ENCODE measurements at places on chromosomes 11 and 22.

DNA sequence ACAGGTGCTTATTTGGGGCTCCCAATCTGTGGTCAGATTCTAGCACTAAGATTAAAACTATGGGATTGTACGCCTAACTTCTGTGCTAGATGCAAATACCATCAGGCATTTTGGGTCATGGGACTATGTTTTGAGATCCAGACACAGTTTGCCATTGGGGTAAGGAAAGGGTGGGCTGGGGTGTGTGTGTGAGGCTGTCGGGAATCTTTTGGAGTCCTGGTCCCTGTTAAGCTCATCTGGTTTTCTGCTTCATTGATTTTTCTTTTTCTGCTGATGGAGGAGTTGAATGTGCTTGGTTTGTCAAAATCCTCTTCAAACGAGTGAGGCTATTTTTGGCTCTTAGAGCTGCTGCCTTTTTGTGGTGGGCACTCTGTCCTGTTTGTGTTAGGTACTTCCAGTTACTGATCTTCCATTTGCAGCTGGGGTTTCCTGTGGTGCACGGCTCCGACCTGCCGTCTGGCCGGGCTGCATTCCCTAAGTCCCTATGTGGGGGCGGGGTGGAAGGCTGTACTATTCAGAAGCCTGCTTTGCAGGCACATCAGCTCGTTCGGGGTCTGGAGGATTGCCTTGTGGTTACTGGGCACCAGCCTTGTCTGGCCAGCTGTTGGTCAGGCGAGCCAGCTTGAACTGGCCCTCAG is 2.9 kb downstream of the BCR start:
- no peak for DNase-seq

- no peak for DNase-seq
These were observed 27.4 kb downstream of the APOL1 start for GRCh38 chr22:36280379-36280778.

DNA sequence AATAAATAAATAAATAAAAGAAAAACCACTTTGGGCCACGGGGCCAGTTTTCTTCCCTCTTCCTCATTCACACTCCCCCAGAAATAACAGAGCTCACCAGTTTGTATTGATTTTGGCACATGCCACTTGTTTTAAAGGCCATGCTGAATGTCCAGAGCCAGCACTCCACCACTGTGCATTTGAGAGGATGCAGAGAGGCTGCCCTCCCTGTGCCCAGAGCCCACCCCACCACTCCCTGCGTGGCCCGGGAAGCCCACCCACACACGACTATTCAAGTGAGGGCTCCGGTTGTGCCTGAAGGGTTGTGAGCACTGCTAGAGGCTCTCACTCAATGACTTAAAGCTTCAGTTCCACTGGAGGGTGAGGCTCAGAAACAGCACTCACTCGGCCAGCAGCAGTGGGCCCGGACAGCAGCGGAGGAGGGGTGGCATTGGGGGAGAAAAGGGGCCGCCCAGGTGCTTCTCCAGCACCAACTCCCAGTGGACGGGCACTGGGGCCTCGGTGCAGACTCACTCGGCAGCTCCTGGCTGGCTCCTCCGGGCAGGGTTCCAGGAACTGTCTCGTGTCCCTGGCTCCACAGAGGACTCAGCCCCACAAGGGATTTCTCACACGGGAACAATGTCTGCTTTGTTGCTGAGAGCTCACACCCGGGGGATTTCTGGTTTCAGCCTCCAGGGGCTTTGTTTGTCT is 112.7 kb downstream of the SHANK2 start:
- DNase-seq = no peak

DNA sequence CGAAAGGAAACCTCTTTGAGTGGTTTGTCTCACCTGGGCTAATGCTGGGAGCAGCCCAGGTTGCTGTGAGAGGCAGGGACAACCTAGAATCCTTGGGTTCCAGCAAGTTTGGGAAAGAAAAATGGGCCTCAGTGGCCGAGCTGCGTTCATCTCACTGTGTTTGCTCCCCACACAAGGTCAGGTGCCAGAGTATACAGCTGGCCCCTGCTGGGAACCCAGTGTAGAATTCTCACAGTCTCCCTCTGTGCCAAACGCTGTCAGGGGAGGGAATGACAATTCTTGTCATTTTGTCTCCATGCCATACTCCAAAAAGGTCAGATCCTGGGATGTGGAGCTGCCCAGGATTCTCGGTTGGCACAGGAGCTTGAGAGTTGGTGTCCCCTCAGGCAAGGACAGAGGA is 4.3 kb downstream of the DGKZ start:
- no peak for DNase-seq

- DNase-seq = no peak
These were observed 124.6 kb downstream of the NXPE2 start for GRCh38 chr11:114802878-114803277.

DNA sequence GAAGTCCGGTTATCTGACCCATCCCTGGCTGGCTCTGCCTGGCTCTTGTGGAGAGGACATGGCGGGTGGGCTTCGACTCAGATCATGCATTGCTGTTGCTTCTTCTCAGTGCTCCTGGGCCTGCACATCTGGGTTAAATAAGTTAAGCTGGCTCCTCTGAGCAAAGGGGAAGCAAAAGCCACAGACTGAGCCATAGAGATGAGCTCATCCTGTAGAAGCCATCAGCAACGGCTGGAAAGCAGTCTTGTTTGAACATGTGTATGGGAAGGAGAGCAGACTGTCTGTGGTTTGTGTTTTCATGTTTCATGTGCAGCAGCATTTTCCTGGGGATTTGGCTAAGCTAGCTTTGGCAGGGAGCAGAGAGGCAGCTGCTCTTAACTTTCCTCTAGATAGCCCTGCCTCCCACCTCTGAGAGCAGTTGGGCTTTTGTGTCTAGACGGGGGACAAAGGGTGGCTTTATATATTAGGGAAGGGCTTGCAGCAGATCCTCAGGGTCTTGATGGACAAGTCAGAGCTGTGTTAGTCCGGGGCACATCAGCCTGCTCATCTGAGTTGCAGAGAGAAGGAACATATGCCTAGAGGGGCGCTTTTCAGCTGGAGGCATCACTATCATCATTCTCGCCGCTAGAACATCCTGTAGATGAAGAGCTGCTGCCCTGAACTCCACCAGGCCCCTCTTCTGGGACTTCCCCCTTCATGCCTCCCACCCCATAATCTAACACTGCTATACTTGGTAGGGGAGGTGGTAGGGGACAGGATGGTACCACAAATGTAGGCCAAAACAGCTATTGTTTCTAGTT is 14.9 kb downstream of the DCPS start:
- DNase-seq = no peak

DNA sequence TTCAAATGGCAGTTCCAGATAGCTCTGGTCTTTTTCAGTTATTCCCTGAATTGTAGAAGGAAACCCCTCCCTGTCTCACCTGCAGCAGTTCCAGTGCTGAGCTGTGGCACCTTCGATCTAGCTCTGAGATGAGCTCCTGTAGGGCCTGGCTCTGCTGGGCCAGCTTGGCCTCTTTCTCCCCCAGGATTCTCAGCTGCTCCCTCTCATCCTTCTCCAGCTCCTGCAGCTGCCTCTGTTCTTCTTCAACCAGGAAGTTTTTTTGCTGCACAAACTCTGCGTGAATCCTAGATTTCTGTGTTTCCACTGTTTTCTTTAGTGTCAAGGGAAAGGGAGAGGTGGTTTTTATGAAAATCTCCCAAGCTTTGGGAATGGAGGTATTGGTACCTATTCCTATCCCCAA is 5.3 kb downstream of the TRIM21 start:
- DNase-seq = no peak

DNA sequence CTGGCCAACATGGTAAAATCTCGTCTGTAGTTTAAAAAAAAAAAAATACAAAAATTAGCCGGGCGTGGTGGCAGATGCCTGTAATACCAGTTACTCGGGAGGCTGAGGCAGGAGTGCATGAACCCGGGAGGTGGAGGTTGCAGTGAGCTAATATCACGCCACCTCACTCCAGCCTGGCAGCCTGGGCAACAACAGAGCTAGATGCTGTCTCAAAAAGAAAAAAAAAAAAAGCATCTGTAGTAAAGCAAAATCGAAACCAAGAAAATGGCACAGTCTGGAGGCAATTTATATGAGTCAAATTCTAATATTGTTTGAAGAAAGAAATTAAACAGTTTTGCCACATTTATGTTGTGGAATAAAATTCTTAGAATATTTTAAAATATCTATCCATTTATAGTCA is 365.0 kb upstream of the CHORDC1 start:
- DNase-seq = no peak

DNA sequence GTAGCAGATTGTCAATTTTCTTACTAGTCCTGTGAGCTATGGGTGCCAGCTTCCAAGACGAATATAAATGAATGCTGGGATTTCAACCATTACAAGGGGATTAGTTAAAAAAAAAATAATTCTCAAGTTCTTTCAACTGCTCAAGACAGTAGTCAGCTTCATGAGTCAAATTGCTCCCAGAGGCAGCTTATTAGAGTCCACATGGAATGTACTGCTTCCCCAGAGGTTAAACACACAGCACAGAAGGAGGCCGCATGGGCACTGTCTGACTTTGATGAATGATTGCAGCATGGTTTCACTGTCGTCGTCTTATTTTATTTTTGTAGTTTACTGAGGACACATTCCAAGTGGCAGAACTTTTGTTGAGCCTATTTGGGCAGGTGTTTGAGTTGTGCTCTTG is 563.2 kb downstream of the TMEM135 start:
- DNase-seq = no peak

DNA sequence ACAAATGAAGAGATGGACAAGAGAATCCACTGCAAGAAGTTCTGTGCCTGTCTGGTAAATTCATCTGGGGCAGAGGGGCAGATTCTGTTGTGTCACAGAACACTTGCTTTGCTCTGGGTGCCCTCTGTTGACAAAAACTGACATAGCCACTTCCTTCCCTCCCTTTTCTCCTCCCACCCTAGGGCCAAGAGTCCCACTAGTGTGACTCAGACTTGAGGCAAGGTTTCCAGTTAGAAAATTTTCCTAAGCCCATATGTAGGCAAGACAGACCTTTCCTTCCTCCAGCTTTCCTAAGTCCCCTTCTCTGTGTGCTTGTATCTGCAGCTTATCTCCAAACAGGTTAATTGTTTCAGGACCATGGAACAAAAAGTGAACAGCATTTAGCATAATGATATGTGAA is 106.8 kb downstream of the RBFOX2 start:
- peak; percentile 39 for DNase-seq

GRCh38 chr11:43708776-43709175 is 28.2 kb downstream of the HSD17B12 start:
- no peak for DNase-seq

DNA sequence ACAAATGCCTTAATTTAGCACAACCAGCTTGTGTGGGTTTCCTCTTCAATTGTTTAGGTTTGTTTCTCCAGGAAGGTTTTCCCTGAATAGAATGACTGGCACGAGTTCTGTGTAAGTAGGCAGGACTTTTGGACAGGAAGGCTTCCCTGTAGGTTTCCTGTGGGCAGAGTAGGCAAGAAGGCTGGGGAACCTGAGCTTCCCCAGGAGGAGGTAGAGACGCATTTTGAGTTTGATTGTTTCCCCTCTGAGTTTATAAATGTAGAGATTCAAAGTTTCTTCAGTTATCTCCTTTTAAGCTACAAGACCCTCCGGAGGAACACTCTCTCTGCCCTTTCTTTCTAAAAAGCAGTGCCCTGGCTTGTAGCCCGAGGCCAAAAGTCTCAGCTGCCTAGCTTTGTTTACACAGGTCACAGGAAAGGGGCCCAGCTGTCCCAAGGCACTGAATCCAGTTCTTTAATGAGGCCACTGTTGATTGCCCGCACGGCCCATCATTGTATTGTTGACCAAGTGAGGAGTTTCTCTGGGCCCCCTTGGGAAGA is 66.6 kb upstream of the RDX start:
- DNase-seq = no peak

GRCh38 chr22:44098021-44098739 is 74.1 kb downstream of the PARVB start:
- DNase-seq = no peak

DNA sequence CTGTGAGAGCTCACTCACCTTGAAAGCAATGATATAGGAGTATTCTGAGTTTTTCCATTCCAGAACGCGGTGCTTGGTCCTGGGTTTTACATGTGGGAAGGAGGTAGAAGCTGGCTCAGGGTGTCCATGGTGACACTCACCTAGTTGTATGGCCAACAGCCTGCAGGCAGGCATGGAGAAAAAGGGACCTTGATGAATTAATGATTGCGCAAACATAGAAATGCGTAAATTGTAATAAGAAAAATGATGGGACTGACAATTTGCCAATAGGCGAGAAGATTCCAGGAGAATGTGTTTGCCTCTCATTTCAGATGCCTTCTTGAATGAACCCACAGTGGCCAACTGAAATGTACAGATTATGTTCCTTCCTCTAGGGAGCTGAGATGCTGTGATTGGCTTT is 53.4 kb upstream of the MYO18B start:
- DNase-seq = no peak

DNA sequence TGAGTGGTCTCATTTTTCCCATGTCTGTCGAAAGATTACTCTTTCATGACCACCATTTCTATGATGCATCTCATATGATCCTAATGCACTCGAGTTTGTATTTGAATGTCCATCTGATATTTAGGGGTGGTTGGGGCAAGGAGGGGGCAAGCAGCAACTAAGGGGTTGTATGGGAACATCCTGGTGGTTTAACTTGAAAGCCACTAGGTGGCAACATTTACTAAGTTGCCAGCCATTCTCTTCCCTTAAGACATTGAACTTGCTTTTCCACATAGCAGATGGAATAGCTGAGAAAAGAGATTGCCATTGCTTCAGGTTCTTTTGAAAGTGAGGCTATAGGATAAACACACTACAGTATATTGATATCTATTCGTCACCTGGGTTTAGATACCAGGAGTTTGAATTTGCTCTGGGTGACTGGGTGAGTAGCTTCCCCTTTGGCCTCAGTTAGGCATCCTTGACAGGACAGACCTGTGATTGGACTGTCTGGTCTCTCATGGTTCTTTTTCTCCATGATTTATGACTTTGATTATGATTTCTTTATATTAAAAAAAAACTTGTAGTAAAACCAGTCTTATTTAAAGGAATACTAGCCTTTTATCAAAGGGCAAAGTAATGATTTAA is 32.4 kb downstream of the NF2 start:
- DNase-seq = peak; percentile 34

- no peak for DNase-seq
These were observed 39.7 kb downstream of the FLI1 start for GRCh38 chr11:128733440-128734102.

GRCh38 chr11:20529757-20530156 is 69.7 kb upstream of the SLC6A5 start:
- no peak for DNase-seq

- DNase-seq = no peak
These were observed 12.3 kb downstream of the PAX6 start for GRCh38 chr11:31798554-31799434.

GRCh38 chr22:20532256-20532993 is 25.0 kb downstream of the MED15 start:
- DNase-seq = no peak

DNA sequence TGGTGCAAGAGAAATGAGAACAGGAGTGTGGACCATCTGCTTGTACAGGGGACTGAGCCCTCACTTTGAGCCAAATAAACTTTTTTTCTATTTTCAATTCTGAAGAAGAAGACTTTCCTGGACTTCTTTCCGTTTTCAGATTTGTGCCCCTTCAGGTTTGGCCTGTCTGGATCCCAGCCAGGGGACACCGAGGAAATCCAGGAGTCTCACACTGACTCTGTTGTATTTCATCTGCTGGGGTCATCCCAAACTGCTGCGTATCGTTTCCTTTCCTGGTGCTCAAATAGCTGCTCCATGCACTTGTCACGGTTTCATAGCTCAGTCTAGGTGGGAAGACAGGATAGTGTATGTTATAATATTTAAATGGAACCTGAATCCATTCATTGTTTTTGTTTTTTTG is 51.7 kb downstream of the GGTLC2 start:
- DNase-seq = no peak

GRCh38 chr22:43820651-43821305 is 8.7 kb upstream of the EFCAB6 start:
- no peak for DNase-seq
